T-helper 9 cell (primary cell): ENCODE measurements at places on chromosomes 1 and 21.

GRCh38 chr1:48000883-48001282, 3.7 kb upstream of the TRABD2B start:
- no peak for DNase-seq

DNA sequence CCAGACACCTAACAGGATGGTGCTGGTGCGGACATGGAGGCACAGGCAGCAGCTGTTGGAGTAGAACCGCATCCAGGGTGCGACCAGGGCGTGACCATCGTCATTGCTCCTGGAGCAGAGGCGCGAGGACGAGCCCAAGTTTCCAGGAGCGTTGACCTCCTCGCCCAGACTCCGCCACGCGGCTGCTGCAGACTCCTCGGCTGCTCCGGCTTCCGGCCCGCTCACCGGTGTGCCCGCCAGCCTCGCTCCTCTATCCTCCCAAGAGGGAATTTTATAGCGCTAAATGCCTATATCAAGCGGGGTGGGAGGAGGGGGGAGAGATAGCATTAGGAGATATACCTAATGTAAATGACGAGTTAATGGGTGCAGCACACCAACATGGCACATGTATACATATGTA, 5.3 kb upstream of the S100A12 start:
- DNase-seq = no peak

DNA sequence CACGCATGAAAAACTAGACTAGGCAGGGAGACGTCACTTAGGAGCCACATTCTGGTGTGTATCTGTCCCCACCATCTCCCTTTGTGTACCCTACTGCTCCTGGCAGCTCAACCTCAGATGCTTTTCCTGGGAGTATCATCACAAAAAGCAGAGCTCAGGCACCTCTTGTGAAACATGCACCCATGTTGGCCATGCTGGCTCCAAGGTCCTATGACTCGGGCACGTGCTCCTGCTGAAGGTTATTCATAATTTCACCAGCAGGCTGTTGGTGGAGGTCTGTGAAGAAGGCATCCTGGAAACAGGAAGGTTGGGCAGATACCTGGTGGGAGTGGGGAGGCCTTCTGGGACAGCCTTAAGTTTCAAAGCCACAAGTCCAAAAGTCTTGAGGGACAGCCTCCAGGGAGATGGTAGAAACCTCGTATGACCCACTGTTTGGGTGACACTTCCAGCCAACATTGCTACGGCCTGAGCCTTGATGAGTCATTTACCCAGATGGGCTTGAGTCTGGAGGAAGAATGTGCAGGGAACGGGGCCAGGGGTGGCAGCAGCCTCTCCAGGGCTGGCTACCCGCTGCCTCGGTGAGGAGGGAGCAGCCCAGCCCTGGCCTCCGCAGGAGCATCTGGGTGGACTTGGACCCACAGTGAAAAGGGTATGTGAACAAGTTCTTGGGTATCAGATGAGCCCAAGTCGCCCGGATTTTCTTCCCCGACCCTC, 75.8 kb downstream of the PGBD5 start:
- DNase-seq = no peak

DNA sequence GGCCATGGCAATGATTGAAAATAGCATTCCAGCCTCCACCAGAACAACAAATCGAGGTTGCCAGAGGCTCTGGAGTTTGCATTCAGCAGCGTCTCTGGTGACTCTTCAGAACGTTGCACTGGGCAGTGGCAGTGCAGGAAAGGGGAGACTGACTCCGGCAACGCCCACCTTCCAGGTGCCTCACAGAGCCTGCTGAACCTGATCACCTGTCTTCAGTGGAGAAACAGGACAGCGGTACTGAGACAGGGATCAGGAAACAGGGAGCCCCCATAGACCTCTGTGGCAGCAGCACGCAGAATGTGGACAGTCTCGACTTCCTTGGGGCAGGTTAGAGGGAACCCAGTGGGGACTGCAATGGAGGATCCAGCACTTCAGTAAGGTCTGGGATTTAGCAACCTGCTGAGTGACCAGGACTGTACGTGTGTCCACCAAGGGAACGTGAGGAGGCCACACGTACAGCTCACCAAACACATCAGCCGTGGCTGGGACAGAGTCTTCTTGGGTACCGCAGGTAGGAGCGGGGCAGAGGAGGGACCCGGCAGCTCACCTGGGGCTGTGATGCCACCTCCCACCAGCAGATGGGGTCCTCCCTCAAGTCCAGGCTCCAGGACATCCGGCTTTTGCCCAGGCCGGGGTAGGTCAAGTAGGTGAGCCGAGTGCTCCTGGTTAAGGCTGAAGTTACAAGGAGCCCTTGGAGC, 128.6 kb downstream of the PRDM2 start:
- DNase-seq = no peak

DNA sequence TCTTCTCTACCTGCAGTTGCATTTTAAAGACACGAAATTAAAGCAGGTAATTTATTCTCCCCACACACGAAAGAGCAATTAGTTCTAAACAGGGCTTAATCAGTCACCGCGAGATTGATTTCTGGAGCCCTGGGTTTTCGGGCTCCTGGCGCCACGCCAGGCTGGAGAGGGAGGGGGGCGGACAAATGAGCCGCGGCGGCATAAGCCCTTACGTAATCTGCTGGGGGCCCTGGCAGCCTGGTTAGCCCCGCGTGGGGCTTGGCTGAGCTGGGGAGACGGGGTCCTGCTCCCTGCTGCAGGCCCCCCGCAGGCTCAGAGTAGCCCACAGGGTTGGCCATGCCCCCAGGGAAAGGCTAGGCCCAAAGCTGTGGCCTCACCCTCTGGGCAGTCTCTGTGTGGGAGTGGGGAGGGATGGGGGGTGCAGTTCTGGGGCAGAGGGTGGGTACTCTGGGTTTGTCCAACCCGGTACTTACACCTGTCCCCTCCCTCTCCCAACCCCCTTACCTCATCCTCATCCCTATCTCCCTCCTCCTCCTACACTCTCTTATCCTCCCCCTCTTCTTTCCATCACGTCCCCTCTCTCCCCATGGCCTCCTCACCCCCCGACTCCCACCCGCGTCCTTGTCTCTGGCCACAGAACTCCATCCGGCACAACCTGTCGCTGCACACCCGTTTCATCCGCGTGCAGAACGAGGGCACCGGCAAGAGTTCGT, 19.9 kb downstream of the FOXO6 start:
- DNase-seq = no peak

DNA sequence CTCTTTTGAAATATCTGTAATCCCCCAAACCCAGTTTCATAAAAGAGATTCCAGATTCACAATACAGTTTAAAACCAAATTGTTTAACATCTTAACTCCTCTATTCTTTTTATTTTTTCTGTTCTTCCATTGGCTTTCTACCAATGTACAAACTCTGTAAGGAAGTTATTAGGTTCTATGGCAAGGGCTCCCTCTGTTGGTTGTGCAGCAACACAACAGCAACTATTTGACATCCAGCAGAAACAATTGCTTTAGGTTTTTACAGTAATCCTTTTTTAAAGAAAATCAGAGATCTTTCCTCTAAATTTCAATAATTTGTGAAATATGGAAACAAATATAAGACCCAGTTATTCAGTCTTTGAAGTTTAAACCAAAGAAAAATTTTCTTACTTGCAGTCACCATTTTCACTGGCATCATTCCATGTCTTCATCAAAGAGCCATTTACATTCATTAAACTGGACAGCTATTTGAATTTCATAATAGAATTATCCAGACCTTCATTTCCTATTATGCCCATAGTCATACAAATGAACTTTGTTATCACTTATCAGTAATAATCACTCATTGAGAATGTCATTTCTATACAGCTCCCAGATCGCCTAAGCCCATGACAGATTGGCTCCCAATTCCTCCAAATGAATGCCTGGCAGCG, 46.5 kb upstream of the RNF11 start:
- DNase-seq = peak; percentile 25

GRCh38 chr1:112628516-112628915, 8.9 kb downstream of the CAPZA1 start:
- DNase-seq = no peak

DNA sequence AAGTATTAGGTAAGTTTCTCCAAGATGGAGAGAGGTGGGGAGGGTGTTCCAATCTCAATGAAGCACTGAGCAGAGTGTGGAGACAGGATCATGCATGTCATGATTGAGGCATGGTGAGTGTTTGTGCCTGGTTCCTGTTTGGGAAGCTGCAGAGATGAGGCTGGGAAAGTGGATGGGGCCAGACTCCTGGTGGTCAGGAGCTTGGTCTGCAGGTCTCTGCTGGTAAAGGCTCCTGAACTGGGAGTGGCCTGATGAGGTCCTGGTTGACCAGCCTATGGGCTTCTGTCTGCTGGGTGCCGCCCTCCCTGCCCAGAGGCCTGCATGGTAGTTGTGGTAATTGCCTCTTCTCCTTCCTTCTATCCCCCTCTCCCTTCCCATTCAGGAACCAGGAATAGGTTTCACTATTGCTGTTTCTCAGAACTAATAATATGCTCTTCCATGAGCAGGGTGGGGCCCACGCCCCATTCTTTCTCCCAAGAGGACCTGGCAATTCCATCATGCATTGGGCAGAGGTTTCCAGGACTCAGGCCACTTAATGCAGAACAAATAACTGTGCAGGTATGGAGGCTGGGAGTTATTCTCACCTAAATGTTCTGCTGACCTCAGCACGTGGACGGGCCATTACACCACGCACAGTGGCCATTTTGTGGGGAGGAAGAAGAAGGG, 24.5 kb downstream of the PROK1 start:
- no peak for DNase-seq

DNA sequence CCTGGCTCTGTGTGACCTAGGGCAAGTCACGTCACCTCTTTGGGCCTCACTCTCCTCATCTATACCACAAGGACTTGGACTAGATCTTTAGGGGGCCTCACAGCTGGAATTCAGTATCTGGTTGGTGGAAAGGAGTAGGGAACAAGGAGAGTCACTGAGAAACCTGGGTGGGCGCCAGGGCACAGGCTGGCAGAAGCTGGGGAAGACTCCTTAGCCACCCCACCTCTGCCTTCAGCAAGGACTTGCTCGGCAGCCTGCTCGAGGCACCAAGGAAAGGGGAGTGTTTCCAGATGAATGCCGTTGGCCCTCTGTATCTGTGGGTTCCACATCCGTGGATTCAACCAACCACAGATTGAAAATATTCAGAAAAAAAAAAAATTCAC, 1.2 kb upstream of the OPTC start:
- no peak for DNase-seq

GRCh38 chr1:6385488-6386191, 7.9 kb downstream of the ACOT7 start:
- DNase-seq = no peak

DNA sequence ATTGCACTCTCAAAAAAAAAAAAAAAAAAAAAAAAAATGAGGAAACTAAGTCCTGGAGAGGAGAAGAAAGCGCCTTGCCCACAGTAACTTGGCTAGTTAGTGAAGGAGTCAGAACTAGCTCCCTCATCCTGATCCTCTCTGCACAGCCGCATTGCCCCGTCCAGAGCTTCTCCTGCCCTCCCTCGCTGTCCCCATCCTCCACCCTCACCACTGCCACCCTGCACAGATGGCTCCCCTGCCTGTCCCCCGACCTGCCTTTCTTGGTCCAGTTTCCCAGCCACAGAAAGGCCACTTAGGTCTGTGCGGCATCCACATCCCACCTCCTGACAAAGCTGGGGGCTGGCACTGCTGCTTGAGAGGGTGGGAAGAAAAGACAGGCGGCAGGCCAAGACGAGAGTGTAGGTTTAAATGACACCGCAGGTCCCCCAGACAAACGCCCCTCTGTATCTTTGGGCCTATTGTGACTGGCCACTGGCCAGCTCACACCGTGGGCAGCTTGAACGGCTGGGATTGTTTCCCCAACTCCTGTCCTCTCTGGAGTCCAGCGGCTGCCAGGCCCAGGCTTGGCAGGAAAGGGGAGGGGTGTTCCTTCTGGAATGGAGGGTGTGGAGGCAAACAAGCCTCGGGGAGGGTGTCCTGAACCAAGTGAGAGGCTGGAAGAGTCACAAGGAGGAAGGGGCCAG, 20.2 kb downstream of the NCMAP start:
- no peak for DNase-seq

DNA sequence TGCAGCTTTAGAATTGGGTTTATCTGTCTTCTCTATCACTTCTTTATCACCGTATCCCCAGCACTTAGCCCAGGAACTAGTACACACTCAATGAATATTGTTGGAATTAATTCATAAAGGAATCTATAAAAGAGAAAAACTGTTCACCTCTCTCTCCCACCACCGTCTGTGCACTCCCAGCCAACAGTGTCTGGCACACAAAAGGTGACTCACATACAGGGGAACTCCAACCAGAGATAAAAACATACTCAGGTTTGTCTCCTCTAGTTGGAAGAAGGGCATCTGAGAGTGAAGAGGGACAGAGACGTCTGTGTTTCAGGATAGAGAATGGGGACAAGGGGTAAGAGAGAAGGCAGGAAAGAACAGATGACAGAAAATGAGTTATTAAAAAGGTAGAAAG, 10.0 kb downstream of the ITLN1 start:
- no peak for DNase-seq

DNA sequence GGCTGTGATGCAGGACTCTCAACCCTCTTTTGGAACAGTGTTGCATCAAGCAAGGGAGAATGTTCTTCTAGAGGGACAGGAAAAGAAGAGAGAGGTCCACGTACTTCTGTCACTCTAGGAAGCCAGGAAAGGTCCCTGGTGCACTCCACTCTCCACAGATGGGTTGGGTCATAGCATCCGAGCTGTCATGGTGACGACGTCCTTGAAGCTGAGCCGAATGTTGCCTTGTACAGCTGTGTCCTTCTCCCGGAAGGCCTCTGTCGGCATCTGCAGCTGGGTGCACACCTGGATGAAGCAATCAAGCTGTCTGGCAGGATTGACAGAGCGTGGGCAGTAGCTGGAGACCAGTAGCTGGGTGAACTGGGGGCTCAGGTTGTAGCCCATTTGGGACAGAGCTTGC, 12.5 kb downstream of the MDM4 start:
- DNase-seq = no peak

DNA sequence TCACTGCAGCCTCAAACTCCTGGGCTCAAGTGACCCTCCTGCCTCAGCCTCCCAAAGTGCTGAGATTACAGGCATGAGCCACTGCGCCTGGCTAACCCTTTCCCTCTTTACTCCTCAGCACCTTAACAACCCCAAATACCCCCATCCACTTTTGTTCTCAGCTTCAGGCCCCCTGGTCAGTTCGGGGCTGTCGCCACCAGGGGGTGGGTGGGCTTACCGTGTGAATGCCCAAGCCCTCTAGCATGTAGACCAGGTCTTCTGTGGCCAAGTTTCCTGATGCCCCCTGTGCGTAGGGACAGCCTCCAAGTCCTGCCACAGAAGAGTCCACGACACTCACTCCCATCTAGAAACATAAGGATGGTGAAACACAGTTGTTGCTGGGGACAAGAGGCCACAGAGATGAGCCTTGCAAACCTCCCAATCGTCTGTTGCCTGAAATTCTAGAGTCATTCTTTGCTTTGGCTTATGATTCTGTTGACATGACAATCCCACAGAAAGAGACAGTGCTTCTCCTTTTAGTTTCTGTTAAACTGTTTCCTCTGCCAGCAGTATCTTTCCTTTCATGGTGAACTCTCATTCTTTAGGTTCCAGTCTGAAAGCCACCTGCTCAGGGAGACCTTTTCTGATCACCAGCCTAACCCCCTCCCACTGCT, 3.8 kb upstream of the GALE start:
- DNase-seq = no peak

- no peak for DNase-seq
Measured at GRCh38 chr1:19043579-19044443, 87.3 kb upstream of the IFFO2 start.
